ENCODE measurements at places on chromosomes 2 and 18. TPM values are rescaled to one million over a fixed set of nuclear protein-coding genes. Genes with fewer than 3 reads are reported as not detected.

The EVA1A gene
- 40.8 TPM for total RNA-seq

The IL1F10 gene
- total RNA-seq = not detected

The EHD3 gene
- total RNA-seq = 4.7 TPM

- no peak overlapping the region for H3K27ac ChIP-seq
- H3K4me1 ChIP-seq = no peaks in the 10 kb centered on the region
Measured at GRCh38 chr2:144683107-144683753, 163.3 kb upstream of the ZEB2 start.

The CRACDL gene
- 17.8 TPM for total RNA-seq

DNA sequence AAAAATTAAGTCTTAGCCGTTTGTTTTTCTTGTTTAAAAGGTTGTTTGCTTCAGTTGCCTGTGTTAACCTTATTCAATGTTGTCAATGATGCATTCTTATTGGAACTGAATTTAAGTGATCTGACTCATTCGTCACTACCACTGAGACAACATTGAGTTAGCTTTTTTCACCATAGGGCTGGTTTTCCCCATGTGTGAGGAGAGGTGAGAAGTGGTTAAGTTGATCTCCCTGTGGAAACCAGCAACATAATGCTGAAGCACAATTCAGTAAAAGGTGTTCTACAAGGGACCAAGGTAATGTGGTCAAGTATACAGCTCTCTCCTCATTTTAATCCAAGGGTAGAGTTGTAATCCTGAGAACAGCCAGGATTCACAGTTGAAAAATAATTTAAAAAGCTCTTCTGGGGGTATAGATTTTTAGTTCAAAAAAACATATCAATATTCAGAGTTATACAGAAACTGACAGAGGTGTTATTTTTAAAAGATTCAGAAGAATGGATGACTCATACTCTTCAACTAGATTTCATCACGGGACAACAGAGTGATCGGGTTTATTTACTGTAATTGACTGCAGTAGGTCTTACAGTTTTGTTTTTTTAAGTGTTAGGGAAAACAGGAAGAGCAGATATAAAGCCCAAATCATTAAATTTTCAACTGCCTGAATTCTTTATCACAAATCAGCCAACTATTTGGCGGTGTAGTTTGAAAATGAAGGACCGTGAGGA, 12.6 kb downstream of the NOP58 start:
- peaks cover 32% of the 10 kb centered on the region for H3K36me3 ChIP-seq
- peak overlapping the region; percentile 68 for H3K27ac ChIP-seq
- DNase-seq = no peak
- H3K27me3 ChIP-seq = no peaks in the 10 kb centered on the region
- no peak overlapping the region for H3K4me3 ChIP-seq

DNA sequence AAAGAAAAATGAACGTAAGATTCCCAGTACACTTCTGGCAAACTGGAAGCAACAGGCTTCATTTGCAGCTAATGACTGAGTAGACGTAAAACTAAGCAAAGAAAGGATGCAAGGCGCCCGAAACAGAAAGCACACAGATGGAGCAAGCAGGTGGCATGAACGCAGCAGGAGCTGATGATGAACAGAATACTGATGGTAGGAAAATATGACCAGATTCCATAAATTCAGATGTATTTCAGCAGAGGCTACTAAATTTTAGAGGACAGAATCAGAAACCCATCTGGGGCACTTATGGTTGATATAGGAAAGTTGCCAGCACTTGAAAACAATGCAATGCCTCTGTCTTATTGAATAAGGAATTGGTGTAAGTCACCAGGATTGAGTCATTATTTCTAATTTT, 658.7 kb upstream of the LINC00305 start:
- no peak for DNase-seq
- H3K27ac ChIP-seq = no peak overlapping the region
- H3K27me3 ChIP-seq = no peaks in the 10 kb centered on the region
- no peaks in the 10 kb centered on the region for H3K4me1 ChIP-seq

DNA sequence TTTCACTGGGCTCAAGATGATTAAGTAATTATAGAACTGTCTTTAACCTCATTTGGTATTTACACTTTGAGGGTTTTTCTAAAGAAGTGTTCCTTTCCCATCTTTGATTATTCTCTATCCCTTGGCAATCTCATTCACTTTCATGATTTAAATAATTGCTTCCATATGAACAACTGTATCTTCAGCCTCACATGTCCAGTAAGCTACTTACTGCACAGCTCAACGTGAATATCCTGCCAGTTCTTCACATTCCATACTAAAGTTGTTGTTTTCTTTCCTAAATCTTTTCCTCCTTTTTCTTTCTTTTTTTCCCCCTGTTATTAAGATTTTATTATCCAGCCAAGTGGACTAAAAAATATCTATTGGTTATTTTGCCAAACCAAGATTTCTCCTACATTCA, 37.7 kb downstream of the ZC3H15 start:
- no peaks in the 10 kb centered on the region for H3K27me3 ChIP-seq
- H3K4me1 ChIP-seq = no peaks in the 10 kb centered on the region
- H3K36me3 ChIP-seq = peaks cover 8% of the 10 kb centered on the region
- no peak for DNase-seq
- H3K4me3 ChIP-seq = no peak overlapping the region

DNA sequence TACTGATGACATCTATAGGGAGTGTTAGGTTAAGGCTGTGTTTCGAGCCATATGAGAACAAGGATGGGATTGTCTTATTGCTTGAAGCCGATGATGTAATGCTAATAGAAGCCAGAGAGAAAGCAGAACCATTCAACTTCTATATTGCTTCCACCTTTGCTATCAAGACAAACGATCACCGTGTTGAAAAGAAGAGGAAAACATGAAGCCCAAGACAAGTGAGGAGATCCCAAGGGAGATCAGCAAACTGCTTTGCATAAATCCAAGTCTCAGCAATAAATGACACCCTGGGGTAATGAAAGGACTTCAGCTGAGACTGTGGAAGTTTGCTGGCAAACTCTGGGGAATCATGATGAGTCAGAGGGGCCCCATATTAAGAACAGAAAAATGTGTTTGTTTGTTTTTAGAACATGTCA, 206.2 kb downstream of the NCKAP5 start:
- H3K4me1 ChIP-seq = no peaks in the 10 kb centered on the region
- H3K27me3 ChIP-seq = no peaks in the 10 kb centered on the region
- no peak overlapping the region for H3K27ac ChIP-seq
- no peaks in the 10 kb centered on the region for H3K36me3 ChIP-seq
- no peak for DNase-seq

- no peak overlapping the region for H3K4me3 ChIP-seq
- H3K27ac ChIP-seq = no peak overlapping the region
- no peaks in the 10 kb centered on the region for H3K36me3 ChIP-seq
- H3K4me1 ChIP-seq = no peaks in the 10 kb centered on the region
- no peak for DNase-seq
Measured at GRCh38 chr2:1886405-1886992, 142.2 kb upstream of the PXDN start.

DNA sequence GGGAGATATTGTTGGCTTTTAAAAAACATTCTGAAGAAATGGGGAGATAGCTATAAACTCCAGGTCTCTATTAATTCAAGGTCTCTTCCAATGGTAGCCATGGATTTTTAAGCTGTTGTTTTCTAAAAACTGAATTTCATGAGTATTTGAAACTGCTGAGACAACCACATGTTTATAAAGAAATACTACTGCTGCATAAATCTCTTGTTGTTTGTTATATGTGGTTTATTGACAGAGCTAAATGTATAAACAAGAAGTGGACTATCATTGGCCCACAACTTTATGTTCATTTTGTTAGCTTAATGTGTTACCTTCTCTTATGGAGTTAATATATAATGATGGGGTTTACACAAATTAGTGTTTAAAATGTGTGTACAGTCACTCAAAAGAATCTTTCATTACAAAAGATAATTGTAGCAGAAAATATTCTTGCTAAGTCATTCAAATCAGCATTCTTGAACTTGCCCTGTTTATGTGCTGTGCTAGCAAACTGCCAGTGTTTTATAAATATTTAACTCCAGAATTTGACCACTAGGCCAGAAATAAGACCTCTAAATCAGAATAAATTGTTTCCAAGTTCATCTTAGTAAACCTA, 242.1 kb downstream of the TMX3 start:
- no peaks in the 10 kb centered on the region for H3K36me3 ChIP-seq
- DNase-seq = no peak
- H3K27me3 ChIP-seq = no peaks in the 10 kb centered on the region
- H3K4me3 ChIP-seq = no peak overlapping the region
- no peak overlapping the region for H3K27ac ChIP-seq

- no peaks in the 10 kb centered on the region for H3K36me3 ChIP-seq
- no peaks in the 10 kb centered on the region for H3K27me3 ChIP-seq
- no peak overlapping the region for H3K4me3 ChIP-seq
- DNase-seq = no peak
Measured at GRCh38 chr2:174281736-174282135, 33.4 kb upstream of the OLA1 start.

DNA sequence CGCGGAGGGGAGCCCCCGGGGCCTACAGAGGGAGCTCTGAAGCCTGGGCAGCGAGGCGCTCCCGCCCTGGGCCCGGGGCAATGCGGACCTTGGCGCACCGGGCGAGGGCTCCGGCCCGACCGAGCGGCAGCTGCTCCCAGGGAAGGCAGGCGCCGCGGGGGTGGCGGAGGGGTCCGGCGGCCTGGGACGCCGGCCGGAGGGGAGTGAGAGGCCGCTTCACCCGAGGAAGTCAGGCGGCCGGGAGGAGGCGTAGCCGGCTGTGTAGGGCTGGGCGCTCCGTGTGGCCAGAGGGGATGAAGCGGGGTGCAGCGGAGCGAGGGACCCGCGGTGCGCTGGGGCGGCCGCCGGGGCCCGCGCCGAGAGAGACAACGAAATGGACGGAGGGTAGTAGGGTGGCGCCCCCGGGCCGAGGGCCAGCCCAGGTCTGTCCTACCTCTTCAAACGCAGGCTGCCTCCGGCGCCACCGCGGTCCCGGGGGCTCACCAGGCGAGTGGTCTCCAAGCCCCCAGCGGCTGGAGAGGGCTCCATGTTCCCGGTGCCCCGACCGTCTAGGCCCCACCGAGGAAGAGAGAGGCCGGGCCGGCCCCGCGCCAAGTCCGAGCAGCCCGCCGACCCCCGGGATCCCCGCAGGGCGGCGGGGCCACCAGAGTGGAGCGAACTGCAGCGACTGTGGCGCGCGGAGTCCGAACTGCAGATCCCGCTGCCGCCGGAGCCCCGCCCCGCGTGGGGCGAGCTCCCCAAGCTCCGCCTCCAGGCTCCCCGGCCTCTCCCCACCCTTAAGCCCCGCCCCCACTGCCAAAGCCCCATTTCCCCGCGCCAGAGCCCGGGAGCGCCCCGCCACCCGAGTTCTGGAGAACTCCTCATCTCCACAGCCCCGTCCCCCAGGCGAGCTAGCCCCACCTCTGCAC, at the start of gene SLC30A3:
Gene SLC30A3, minus strand, starts transcription at position 669 of the 908 bp plus-strand sequence. Its CDS starts 141 bp downstream, at position 528.
- H3K4me3 ChIP-seq = peak within 1 kb of the TSS; percentile 44
- DNase-seq = peak; percentile 93
- H3K27ac ChIP-seq = no peak within 1 kb of the TSS
- peaks cover 34% of the 10 kb centered on the region for H3K4me1 ChIP-seq
- H3K27me3 ChIP-seq = peaks cover 18% of the 10 kb centered on the region

The CEP68 gene
- 13.9 TPM for total RNA-seq

GRCh38 chr2:108926561-108927380, 62.2 kb downstream of the EDAR start:
- DNase-seq = no peak
- H3K27ac ChIP-seq = no peak overlapping the region
- H3K4me3 ChIP-seq = no peak overlapping the region
- no peaks in the 10 kb centered on the region for H3K27me3 ChIP-seq
- no peaks in the 10 kb centered on the region for H3K36me3 ChIP-seq

The C1QL2 gene
- not detected for total RNA-seq
